NCI-H748 treated with DMSO at 0.1 percent for 48 hours (cell line): ENCODE measurements at places on chromosomes 3 and 15.
A peak's percentile ranks its signal among the peaks of the same experiment; 100 is the strongest.

DNA sequence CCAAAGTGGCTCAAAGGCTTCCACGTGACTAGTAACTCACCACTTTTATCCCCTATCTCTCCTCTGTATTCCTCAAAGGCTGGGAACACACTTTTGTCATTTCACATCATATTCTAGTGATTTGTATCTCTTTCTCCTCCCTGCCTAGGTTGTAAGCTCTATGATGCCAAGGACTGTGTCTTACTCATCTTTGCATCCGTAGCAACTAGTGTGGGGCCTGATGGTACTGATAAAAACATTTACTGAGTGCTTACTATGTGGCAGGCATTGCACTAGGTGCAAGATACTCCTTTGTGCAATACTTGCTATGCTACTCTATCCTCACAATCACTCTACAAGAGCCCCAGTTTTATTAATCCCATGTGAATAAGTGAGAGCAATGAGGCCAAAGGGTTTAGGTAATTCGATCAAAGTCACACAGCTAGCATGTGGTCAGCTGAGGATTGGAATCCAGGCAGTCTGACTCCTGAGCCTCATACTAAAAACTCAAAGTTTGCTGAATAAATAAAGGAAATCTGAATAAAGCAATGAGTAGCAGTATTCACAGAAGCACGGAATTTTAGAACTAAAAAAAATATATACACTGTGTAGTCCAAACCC is 342.6 kb upstream of the ICE2 start:
- DNase-seq: no peak

GRCh38 chr3:45092132-45093031 is 53.8 kb downstream of the CDCP1 start:
- no peak for DNase-seq

- DNase-seq: no peak
These were observed 88.9 kb downstream of the DTWD1 start for GRCh38 chr15:49709646-49710214.

DNA sequence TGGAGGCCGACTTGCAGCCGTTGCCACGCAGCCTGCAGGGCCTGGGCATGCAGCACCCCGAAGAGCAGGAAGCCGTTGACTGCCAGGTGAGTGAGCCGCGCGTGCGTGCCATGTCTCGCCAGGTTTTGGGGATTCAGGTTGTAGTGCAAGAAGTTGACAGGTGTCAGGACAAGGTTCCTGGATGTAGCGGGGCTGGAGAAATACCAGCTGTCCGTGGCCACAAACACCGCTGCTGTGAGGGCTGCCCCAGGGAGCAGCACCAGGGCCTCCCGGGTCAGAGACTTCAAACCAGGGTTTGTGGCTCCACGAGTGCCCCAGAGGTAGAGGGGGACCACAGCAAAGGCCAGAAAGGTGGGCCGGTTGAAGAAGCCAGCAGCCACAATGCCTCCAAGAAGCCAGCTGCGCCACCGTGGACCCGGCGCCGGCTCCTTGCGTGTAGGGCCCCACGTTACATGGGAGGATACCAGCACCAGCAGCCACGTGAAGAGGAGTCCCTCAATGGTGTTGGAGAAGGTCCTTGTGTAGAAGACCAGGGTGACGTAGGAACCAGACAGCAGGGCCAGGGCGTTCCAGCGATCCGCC is 5.6 kb upstream of the NCBP2 start:
- DNase-seq: no peak

- no peak for DNase-seq
These were observed 4.4 kb downstream of the PAK6 start for GRCh38 chr15:40243126-40243810.

GRCh38 chr15:77415450-77416147 is 4.3 kb downstream of the PEAK1 start:
- DNase-seq: no peak

- DNase-seq: no peak
These were observed 757.3 kb downstream of the SI start for GRCh38 chr3:164320962-164321361.

GRCh38 chr3:164657631-164658030 is 420.7 kb downstream of the SI start:
- DNase-seq: no peak

- no peak for DNase-seq
These were observed 238.0 kb downstream of the XXYLT1 start for GRCh38 chr3:195032955-195033354.

DNA sequence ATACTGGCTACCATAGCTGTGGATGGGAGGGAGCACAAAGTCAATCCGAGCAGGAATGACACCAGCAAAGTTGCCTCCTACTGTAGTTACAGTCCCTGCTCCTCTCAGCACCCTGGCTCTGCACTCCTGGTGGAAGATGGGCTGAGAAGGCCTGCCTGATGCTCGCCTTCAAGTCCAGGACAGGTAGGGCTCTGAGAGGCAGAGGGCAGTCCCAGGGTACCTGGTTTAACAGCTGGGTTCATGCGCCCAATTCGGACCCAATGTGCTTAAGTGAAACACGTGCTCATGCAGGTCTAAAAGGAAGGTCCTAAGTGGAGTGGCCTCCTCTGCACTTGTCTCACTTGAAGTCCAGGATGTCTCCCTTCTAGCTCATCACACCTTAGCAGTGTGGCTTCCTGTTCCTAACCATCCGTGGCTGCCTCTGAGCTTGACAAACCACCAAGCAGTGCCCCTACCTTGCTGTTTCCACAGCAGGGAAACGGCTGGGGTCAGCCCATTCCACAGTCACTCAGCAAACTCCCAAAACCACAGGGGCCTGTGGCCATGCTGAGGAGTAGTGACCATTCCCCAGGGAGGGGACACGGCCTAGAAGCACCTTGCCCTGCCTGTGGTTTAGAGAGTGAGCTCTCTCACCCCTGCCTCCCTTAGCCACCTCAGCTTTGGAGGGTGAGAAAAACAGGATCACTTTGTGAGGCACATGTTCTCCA is 3.9 kb upstream of the MUSTN1 start:
- no peak for DNase-seq

DNA sequence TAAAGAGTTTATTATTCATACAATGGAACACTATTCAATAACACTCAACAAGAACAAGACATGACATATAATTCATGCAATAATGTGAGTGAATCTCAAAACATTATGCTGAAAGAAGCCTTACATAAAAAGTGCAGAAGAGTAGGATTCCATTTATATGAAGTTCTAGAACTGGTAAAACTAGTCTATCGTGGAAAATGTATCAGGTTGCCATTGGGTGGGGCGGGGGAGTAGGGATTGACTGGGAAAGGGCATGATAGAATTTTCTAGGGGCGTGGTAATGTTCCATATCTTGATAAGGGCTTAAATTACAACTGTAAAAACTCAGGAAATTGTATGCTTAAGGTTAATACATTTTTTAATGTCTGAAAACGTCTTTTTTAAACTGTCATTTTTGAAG is 247.9 kb downstream of the SATB1 start:
- no peak for DNase-seq

DNA sequence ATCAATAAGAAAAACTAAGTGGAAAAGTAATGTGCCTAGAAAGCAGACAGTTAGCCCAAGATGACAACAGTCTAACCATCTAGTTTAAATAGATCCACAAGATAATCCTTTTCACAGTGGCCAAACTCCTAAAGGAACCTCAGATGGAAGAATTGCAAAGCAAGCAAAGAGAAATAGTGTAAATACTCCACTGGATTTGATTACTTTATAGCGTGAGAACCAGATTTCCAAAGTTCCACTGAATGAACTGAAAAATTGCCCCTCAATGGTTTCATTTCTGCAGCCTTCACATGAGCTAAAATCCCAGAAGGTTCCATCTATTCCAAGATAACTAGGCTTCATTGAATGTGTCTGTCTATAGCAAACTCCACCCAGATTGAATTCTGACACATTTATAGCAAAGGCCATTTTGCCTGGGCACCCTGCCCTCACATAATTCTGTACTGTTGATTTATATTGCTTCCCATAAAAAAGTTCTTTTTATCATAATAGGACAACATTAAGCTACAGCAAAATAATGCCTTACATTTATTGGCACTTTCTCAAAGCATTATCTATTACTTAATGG is 129.7 kb upstream of the THBS1 start:
- DNase-seq: no peak

GRCh38 chr15:45121706-45122417 is 7.7 kb downstream of the DUOXA2 start:
- no peak for DNase-seq

- DNase-seq: no peak
These were observed 58.0 kb downstream of the MCF2L2 start for GRCh38 chr3:183370391-183370790.

DNA sequence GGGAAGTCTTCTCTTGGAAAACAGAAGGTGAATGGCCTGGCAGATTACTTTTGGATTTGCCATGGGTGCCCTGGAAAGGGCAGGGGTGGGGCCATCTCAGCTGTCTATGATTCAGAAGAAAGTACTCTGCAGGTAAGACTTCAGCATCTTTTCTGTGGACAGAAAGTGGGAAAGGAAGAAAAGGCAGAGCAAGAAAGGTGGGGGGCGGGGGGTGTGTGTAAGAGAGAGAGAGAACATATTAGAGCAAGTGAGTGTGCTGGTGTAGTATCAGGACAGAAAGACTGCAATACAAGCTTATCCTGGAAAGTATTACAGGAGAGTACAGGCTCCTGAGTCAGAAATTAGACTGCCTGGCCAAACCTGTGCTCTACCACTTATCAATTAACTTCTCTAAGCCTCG is 5.5 kb downstream of the TAGLN3 start:
- DNase-seq: no peak

DNA sequence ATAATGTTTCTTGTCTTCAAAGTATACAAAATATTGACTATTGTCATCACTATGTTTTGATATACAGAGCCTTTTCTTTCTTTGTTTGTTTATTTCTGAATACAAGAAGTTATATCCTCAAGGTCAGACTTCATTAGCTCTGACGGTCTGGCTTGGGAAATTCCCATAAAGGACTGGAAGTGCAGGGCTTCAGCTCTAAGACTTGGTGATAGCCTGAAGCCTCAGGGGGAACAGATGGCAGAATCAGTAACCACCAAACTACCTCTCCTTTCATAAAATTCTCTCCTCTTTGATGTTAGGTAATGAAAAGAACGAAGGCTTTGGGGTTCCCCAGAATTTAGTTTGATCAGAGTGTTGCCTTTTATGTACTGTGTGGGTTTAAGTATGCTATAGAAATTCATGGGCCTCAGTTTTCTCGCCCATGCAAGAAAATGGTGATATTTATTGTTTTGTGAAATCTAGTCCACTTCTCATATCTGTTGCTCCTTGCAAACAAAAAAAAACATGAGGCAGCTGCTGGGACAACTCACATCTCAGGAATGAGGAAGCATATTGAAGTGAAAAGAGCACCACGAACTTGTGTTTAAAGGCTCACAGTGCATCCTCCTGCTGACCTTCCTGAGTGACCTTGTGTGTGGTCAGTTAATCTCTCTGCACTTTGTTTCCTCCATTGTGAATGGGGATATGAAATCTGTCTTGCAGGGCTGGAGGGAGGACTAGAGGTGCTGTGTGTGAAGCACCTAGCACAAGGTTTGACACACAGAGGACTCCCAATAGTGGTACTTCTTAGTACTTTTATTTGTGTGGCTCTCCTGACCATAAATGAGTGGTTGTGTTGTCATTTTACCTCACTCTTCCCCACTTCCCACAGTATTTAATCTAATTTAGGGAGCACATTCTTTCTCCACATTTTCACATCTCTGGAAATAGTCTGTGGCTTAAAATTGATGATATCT is 569.8 kb upstream of the IL12A start:
- no peak for DNase-seq

DNA sequence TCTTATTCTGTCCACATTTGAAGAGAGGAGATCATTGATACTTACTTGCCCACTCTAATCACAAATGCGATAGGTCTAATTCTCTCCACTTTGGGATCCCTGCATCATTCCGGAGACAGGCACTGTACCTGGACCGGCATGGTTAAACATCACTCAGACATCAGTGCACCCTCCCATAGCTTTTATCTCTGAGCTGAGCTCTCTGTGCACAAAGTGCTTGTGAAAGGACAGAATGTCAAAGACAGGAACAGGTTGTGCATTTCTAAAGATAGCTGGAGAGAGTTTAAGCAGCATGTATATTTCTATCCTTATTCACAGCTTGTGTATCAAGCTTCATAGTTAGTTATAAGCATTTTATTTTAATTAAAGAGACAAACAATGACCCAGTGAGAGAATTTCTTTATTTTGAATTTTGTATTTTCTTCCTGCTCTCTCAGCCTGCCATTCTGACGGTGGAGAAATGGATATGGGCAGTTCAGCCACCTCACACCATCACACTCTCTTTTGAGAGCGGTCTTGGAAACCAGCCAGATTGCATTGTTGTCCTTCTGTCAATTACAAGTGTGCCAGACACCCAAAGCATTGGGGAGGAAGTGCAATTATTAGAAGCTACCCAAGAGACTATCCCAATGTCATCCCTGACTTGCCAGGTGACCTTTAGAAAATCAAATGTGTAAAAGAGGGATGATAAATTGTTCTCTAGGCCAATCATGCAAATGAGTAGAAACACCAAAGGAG is 65.2 kb upstream of the CHL1 start:
- peak; percentile 84 for DNase-seq

DNA sequence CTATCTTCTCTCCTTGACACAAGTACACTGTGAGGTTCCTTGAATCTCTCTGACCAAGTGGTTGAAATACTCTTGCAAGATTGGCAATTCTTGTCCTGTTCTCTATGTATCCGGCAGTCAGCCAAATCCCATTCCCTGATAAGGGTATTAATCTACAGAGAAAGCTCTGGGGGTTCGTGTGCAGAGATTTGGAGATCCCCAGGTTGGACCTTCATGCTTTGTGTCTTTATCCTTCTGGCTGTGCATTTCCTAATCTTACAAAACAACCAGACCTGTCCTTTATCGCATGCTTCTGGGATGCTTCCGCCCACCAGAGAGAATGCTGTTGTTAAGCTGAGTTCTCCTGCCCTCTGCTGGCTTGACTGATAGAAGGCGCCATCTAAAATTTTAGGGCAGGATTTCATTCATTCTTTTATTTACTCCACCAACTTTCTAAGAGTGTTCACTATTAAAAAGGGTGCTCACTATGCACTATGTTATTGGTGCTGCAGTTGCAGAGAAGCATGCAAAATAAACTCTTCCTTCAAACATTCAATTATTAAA is 8.6 kb upstream of the SST start:
- DNase-seq: no peak

- DNase-seq: no peak
These were observed 29.5 kb downstream of the C2CD4B start for GRCh38 chr15:62135532-62136134.

DNA sequence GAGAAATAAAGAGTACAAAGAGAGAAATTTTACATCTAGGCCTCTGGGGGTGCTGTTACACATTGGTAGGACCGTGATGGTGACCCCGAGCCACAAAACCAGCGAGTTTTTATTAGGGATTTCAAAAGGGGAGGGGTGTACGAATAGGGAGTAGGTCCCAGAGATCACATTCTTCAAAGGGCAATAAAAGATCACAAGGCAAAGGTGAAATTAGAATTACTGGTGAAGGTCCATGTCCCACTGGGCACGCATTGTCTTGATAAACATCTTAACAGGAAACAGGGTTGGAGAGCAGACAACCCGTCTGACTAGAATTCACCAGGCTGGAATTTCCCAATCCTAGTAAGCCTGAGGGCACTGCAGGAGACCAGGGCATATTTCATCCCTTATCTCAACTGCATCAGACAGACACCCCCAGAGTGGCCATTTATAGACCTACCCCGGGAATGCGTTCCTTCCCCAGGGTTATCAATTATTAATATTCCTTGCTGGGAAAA is 4.3 kb downstream of the IRAK2 start:
- no peak for DNase-seq
